ENCODE measurements at places on chromosomes 1 and 21.

- DNase-seq = no peak
Measured at GRCh38 chr1:62720946-62721554, 32.9 kb upstream of the DOCK7 start.

DNA sequence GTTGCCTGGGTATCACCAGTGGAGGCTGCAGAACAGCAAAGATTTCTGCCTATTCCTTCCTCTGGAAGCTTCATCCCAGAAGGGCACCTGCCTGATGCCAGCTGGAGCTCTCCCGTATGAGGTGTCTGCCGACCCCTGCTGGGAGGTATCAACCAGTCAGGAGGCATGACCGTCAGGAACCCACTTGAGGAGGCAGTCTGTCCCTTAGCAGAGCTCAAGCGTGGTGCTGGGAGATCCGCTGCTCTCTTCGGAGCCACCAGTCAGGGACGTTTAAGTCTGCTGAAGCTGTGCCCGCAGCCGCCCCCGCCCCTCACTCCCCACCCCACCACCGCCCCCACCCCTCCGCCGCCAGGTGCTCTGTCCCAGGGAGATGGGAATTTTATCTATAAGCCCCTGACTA lies 23.1 kb upstream of the HFM1 start:
- DNase-seq = no peak

- no peak for DNase-seq
Measured at GRCh38 chr1:4394366-4394765, 260.0 kb upstream of the AJAP1 start.

DNA sequence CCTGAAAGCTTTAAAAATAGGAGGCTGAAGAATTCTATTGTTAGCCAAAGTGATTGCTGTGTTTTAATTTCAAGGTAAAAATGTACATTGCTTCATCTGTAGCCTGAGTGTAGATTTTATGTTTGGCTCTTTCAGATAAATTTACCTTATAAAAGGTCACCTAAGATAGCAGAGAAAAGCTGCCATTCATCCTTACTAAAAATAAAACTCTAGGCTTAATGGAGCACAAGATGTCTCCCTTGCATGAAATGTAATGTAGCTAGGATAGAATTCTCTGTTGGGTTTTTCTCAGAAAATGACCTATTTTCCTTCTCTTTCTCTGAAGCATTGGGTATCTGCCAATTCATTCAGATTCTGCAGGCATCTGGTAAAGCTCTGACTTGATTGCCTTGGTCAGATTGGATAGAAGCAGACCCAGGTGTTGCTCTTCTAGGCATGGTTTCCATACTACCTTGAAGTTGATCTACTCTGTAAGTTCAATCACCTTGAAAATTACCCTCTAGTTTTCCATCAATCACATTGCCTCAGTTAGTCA lies 176.6 kb upstream of the GORAB start:
- no peak for DNase-seq

DNA sequence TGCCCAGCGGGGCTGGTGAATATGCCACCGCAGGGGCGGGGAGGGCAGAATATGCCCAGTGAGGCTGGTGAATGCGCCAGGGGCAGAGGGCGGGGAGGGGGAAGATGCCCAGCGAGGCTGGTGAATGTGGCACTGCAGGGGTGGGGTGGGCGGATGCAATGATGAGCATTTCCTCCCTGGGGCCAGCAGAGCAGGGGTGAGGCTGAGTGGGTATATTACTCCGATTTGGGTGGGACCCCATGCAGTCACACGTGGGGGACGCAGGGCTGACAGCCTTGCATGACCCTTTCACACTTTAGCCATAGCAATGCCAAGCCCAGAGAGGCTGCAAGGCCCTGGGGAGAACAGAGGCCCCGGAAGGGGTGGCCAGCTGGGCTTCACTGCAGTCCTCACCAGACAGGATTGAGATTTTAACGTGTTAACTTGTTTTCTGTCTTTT lies 9.3 kb upstream of the SLX9 start:
- peak; percentile 34 for DNase-seq

GRCh38 chr1:228336308-228337030 lies 70.2 kb downstream of the TRIM11 start:
- DNase-seq = no peak

DNA sequence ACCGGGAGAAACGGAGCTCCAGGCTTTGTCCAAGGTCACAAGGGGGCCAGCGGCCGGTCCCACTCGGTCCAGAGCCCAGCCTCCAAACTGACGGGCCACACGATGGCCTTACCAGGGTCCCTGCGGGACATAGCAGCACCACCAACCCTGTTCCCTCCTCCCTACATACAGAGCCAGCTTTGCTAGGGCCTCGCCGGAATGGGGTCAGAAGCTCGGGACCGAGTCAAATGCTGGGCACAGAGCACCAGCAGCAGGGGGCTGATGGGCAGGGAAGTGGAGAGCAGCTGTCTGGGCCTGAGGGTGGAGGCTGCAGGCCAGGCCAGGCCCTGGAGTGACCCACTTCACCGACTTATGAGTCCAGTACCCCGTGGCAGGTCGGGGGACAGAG lies 14.9 kb upstream of the TTC39A start:
- no peak for DNase-seq

- no peak for DNase-seq
Measured at GRCh38 chr1:64540265-64540791, 70.4 kb downstream of the CACHD1 start.

DNA sequence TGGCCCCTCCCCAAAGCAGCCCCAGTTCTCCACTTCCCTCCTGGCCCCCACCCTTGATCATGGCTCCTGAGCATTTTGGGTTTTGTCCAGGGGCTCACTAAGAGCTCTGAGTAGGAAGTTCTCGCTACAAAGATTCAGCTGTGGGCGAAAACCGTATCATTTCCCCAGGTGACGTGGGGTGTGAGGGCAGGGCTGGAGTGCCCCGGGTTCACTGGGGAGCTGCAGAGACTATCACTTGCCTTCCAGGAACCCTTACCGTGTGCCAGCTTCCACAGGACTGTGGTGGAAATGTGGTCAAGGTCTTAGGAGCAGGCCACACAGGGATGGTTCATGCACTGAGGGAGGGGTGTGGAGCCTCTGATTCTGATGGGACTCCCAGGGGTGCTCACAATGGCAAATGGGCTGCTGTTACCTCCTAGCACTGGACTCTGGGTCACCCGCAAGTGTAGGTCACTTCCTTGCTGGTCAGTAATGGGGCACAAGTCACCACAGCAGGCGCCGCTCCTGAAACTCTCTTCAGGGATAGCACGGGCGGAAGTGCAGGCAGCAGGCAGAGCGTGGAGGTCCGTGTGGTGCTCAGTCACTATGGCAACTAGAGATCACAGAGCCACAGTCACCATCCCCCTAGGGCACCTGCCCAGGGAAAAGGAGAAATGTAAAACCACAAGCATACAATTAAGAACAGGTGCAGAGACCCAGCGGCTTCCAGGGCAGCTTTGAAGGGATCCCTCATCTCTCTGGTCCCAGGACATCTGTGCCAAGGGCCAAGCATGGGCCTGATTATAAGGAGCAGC lies 35.4 kb downstream of the RSPH1 start:
- peak; percentile 96 for DNase-seq

GRCh38 chr1:217747156-217747769 lies 116.1 kb downstream of the SPATA17 start:
- DNase-seq = peak; percentile 46

DNA sequence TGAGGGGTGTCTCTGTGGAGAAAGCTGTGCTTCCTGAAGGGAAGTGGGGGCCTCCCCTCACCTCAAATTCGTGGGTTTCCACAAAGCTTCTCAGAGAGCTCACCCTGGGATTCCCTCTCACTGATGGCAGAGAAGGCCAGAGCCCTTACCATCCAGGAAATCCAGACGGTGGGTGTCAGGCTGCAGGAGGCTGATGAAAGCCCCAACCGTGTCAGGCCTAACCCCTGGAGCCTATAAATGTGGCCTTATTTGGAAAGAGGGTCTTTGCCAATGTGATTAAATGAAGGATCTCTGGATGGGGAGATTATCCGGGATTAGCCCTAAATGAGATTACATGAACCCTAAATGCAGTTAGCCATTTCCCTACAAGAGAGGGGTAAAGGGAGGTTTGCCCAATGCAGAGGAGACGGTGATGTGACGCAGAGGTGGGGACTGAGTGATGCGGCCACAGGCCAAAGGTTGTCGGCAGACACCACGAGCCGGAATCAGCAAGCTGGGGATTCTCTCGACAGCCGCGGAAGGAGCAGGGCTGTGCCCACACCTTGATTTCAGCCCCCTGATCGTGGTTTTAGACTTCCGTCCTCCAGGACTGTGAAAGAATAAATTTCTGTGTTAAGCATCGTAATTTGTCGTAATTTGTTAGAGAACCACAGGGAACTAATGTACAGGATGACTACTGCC lies 82.6 kb downstream of the TOMM20 start:
- no peak for DNase-seq

- no peak for DNase-seq
Measured at GRCh38 chr1:145886816-145887215, 1.1 kb upstream of the ANKRD35 start.

DNA sequence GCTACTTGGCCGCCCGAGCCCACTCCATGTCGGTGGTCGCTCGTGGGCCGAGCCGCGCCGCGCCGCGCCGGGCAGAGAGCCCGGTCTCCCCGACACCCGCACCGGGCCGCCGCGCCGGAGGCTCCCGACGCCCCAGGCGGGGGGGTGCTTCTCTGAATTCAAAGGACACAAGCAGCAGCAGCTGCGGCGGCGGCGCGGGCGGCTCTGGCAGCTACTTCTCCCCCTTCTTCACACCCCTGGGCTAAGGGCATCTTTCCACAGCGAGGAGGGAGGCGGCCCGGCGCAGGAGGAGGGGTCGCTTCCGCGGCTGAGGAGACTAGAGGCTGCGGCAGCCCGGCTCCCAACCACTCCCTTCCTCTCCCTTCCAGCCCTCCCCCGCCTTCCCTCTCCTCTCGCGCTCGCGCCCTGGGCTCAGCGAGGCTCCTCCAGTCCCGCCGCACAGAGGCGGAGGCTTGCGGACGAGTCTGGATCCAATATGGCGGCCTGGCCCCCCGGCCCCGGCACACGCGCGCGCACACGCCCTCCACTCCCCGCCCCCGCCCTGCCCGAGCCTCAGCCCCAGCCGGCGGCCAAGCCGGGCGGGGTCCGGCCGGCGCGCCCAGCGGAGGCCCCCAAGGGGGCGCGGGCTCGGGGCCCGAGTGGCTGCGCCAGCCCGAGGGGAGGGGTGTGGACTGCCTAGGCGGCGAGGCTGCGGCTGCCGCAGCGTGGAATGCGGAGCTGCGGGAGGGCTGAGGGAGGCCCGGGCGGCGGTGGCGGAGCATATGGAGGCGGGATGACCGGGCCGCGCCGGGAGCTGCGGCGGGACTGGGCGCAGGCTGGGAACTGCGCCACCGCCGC lies at the start of gene CDC42BPA:
TSS of gene CDC42BPA (minus strand) at position 477 of the 837 bp plus-strand sequence. CDS start 1,310 bp downstream, outside the sequence.
- no peak for DNase-seq

DNA sequence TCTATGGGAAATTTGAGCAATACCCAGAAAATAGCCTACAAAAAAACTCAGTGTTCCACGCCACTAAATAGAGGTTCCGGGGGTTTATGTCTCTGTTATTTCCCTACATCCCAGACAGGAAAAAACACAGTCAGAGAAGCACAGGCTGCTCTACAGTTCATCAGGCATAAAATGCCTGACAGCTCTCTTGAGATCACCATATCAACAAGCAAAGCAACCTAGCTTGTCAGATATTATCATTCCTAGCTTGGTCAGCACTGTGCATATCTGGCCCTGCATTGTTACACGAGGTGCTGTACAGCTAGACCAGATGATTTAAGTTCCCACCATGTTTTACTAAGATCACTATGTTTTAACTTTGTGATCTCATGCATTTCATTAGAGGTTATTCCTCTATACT lies 172.6 kb downstream of the PTPRC start:
- no peak for DNase-seq

DNA sequence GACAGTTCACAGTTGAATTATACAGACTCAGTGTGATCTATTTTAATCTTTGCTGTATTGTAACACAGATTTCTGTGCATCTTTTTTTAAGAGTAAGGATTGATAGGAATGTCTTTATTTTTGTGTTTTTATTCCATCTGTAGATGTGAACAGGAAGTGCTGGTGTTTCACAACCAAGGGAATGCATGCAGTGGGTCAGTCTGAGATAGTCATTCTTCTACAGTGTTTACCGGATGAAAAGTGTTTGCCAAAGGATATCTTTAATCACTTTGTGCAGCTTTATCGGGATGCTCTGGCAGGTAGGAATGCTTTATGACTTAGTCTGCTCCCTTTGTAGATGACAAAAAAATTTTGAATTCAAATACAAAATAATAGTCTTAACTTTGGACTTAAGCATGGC lies 84.5 kb downstream of the CC2D1B start:
- DNase-seq = no peak

DNA sequence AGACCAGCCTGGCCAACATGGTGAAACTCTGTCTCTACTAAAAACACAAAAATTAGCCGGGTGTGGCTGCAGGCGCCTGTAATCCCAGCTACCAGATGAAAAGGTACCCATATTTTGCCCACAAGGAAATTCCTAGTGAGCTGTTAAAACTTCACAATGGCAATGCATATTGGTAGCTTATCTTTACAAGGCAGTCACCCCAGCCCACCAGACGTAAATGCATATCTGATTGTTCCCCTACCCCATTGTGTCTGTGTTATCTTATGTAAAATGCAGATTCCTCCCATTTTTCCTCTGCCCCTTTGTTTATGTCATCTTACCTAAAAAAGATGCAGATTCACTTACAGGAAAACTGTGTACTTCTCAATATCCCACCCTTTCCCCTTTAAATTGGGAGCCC lies 103.1 kb upstream of the SLC2A1 start:
- DNase-seq = no peak

- no peak for DNase-seq
Measured at GRCh38 chr1:903721-904271, 19.9 kb upstream of the SAMD11 start.

GRCh38 chr1:229000187-229000586 lies 264.9 kb downstream of the RHOU start:
- no peak for DNase-seq

DNA sequence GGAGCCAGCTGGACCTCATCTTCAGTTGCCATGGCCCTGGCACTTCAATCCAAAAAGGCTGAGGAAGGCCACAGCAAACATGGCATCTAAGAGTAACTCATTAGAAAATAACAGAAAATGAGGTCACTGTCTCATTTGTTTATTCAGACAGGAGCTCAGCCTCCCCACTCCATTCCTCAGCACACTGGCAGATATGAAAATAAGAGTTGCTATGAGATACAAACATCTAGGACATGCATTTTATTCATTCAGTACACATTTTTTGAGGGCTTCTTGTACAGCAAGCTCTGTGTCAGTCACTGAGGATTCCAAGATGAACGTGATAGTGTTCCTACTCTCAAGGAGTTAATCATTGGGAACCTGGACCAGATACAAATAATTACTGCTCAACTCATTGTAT lies 32.7 kb upstream of the TMEM125 start:
- DNase-seq = peak; percentile 7
